ENCODE measurements at places on chromosomes 7 and 10.

DNA sequence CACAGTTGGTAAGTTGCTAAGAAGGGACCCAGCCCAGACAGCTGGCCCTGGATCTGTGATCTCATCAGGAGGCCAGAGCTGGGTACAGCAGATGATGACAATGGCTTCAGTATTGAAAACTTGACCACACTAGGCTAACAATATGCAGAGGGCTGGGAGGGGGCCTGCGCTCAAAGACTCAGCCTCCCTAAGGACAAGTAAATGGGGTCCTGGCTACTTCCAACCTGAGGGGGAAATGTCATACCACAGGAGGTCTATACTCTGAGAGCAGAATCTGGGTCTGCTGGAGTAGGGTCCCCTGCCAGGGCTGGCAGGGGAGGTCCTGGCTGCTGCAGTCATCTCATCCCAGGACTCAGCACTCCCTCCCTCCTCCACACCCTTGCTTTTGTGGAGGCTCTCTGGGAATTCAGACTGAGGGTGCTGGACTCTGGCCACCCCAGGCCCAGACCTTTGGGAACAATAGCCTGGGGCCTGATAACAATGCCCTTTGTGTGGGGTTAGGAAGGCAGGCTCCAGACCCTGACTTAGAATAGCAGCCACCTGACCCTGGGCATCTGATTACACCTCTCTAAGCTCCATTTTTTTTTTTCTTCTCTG, 1.4 kb downstream of the FXYD4 start:
- DNase-seq: no peak

DNA sequence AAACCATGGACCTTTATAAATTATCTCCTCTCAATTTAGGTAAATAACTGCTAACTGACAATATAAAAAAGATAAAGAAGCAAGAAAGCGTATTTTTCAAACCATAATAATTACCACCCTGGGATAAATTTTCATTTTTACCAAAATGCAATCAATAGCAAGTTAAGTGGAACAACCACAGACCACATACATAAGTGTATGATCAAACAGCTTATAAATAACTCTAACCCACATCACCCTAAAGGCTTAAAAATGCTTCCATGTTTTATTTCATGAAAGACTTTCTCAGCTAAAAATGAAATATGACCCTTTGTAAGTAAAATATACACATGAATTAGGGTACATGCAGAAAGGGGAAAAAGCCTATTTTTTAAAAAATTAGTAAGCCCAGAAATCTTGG, 156.5 kb downstream of the SGMS1 start:
- DNase-seq: no peak

DNA sequence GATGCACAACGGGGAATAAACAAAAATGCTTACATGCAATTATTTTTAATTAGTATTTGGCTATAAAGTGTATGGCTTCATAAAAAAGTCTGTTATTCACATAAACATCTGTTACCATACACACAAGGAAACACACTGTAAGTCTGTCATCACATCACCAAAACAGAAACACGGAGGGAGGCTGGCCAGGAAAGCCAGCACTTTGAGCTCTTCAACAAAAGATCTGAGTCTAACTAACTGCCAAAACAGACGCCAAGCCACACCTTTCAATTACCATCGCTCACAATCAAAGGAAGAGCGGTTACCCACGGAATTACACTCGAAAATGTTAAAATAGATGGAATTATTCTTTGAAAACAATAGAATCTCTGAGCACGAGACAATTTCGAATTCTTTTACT, 49.2 kb upstream of the MGMT start:
- no peak for DNase-seq

- no peak for DNase-seq
Measured at GRCh38 chr7:138355254-138355653, 104.8 kb upstream of the TRIM24 start.

DNA sequence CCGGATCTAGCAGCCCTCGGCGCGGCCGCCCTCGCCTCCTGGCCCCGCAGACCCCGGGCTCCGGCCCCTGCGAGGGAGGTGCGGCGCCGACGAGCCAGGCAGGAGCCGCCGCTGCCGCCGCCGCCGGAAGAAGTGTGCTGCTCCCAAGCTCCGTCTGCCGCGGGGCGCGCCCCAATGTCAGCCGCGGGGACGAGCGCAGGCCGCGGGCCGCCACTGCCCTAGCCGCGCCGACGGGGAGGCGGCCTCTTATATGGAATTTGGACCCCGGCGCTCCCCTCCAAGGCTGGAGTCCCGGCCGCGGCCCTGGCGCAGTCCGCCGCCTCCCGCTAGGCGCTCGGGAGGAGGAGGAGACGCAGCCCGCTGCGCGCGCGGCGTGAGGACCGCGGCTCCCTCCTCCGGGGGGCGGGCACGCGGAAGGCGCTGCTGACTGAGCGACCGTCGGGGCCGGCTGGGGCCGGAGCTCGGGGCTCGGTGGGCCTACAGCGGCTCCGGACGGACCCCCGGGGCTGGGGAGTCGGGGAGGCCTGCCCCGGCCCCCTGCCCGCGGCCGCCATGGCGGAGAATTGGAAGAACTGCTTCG, at the start of gene TRIM8:
Gene TRIM8, plus strand, starts transcription at position 414 of the 580 bp plus-strand sequence. Its CDS starts 139 bp downstream, at position 553.
- no peak for DNase-seq

GRCh38 chr10:30365278-30365677, 16.2 kb upstream of the MTPAP start:
- no peak for DNase-seq

GRCh38 chr7:73865738-73866445, 4.9 kb downstream of the TMEM270 start:
- no peak for DNase-seq

GRCh38 chr7:66617295-66617694, 11.4 kb upstream of the KCTD7 start:
- DNase-seq: no peak

DNA sequence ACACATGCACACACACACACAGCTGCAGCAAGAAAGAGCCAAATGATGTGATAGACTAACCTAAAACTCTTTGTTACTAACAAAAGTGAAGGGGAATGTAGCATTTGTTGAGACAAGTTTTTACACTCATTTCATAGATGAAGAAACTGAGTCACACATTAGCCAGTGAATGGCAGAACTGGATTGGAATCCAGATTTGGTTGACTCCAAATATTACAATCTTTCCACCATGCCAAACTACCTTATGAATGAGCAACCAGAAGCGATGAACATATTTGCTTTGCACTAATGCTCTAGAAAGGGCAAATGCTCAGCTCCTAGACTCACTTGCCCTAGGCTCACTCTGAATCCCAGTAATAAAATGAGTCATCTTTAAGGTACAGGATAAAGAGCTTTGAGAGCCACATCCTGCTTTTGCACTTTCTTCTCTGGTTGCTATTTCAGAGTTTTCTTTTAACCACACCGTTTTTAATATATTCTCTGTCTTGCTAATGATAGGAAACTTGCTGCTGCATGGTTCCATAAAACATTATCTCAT, 111.9 kb downstream of the GPAM start:
- no peak for DNase-seq

DNA sequence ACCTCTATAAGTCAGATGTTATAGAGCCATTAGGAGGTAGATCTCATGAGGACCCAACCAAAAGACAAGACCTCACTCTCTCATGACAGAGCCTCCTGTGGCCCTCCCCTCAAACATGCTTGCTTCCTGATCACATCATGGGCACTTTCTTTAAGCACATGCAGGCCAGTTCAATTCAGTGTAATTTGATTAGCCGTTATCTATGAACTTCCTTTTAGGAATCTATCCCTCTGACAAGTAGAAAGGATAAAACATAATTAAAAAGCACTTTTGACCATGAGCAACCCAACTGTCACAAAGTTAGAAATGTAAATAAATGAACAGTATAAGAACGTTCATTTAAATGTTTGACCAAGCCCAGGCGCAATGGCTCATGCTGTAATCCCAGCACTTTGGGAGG, 27.7 kb upstream of the TMEM254 start:
- no peak for DNase-seq

- DNase-seq: no peak
Measured at GRCh38 chr7:39810204-39810642, 139.8 kb upstream of the CDK13 start.

DNA sequence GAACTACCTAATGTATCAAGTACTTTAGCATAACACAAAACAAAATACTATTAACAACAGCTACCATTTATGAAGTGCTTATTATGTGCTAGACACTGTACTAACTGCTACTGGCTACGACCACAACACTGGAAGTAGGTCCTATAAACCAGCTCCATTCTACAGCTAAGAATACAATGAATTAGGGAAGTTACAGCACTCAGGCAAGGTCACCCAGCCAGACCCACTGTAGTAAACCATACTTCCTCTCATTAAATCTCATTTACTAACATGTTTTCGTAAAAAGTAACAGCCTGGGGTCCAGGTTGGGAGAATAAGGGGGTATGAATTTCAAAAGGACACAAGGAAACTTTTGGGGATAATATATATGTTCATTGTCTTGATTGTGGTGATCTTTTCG, 25.4 kb downstream of the NAPEPLD start:
- no peak for DNase-seq

- no peak for DNase-seq
Measured at GRCh38 chr7:147858421-147858820, 732.1 kb upstream of the C7orf33 start.

DNA sequence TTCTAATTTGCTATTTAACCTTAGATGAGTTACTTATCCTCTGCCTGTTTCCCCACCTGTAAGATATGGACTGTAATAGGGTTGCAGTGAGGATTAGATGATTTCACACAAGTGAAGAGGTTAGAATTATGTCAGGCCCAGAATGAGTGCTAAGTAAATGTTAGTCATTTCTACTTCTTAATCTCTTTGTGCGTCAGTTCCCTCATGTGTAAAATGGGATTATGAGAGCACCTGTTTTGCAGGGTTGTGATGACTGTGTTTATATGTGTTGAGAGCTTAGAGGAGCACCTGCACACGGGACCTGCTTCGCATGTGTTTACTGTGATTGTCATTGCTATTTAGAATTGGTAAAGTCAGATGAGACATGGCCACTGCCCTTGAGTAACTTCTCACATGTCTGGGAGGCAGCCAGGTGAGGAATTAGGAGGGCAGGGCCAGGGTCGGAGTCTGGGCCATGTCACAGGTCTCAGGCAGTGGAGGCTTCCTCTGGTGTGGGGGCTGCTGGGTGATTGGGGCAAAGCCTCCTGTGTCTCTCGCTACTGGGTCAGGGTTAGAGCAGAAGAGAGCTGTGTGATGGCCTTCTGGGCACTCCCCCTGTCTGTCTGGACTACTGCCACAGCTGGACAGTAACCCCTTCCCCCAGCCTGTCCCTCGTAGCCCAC, 106.7 kb downstream of the WDFY4 start:
- DNase-seq: no peak

GRCh38 chr10:62610649-62611229, 193.8 kb upstream of the ADO start:
- DNase-seq: no peak

DNA sequence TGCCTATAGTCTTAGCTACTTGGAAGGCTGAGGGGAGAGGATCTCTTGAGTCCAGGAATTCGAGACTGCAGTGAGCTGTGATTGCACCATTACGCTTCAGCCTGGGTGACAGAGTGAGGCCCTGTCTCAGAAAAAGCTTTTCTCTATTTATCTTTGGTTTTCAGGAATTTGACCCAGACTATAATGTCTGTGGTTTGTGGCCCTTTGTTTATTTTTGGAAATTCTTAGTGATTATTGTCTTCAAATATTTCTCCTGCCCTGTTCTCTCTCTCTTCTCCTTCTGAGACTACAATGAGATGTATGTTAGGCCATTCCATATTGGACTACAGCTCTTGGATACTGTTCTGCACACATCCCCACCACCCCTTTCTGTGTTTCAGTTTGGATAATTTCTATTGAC, 4.7 kb downstream of the MUC12 start:
- DNase-seq: no peak

DNA sequence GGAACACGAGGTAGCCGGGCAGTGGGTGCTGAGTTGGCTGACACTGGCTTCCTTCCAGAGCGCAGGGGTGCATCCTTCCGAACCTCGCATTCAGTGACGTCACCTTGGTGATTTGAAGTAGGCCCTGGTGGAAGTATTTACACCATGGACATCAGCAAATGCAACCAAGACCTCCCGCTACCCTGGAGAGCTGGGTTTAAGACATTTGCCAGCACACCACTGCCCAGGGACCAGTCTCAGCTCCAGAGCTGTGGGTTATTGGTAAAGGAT, 106.4 kb upstream of the GPR26 start:
- DNase-seq: no peak

GRCh38 chr10:83983578-83984255, 155.6 kb upstream of the GHITM start:
- DNase-seq: no peak

GRCh38 chr10:129848696-129849451, 115.2 kb downstream of the EBF3 start:
- no peak for DNase-seq

DNA sequence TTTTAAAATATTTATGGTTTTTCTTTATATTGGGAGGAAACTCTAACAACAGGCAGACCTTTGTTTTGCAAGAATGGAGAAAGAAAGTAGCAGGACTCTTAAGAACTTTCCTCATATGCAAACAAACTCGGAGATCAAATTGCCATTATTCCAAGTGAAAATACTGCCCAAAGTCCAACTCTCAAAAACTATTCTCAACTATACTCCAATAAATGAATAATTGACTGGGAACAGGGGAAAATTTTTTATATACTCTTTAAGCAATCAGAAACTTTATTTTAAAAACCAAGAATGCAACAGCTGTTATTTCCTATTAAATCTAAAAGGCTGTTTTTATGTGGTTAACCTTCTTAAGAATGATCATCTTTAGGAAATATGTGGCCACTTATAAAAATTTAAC, 101.9 kb downstream of the COL28A1 start:
- DNase-seq: no peak

- DNase-seq: no peak
Measured at GRCh38 chr10:29961351-29961750, 98.0 kb downstream of the JCAD start.

DNA sequence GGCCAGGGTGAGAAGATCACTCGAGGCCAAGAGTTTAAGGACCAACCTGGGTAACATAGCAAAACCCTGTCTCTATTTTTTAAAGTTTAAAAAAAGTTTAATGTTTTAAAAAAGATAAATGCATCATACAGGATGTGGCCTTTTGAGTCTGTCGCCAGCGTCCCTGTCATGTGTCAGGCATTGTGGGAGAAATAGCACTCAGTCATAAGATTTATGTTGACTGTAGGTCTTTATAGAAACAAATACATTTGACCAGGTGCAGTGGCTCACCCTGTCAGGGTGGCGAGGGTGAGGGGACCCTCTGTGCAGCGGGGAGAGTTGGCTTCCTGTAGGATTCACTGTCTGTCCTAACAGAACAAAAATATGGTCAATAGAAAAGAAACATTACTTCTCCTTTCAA, 63.5 kb upstream of the SH2B2 start:
- no peak for DNase-seq

DNA sequence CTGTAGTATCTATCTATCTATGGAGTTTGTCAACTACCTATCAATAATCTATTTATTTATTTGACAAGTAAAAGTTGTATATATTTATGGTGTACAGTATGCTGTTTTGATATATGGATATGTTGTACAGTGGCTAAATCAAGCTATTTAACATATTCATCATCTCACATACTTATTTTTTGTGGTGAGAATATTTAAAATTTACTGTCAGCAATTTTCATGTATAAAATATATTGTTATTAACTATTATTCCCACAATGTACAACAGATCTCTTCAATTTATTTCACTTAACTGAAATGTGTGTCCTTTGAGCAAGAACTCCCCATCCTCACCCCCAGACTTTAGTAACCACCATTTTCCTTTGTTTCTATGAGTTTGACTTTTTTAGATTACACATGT, 14.5 kb downstream of the AGR3 start:
- DNase-seq: no peak

Data from NCI-H2029 (cell line).